ENCODE measurements at places on chromosomes 4 and X. TPM values are rescaled to one million over a fixed set of nuclear protein-coding genes. Genes with fewer than 3 reads are reported as not detected.

DNA sequence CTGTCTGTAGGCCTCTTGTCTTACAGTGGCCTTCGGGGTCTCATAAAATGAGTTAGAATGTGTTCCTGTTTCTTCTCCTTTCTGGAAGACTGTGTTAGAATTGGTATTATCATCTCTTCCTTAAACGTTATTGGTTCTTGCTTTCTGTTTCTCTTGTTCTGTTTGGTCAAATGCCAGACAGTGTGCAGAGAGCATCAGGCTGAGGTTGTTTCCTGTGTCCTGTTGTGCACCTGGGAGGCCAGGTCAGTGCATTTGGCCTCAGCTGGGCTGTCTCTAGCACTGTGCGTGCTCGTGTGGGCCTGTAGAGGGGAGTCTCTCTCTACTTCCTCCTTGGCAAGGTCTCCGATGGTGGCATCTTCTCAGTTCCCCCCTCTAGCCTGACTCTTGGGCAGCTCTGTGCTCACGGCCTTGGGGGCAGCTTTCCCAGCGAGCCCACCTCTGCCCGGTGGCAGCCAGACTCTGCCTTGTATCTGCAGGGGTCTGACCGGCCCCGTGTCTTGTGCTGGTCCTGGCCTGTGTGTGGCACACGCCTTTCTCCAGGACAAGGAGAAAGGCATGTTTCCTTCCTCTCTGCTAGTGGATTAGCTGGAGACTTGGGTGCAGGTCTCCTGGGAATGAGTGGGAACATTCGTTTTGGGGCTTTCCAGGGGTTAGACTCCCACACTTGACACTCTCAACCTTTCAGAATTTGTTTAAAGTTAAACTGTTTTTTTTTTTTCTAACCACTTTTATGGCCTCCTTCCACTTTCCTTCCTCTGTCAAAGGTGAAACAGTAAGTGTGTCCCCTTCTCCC lies 62.3 kb downstream of the FAM193A start:
- peaks cover 71% of the 10 kb centered on the region for H3K4me1 ChIP-seq
- peaks cover 5% of the 10 kb centered on the region for H3K36me3 ChIP-seq
- H3K27ac ChIP-seq: peak overlapping the region; percentile 98
- no peak for DNase-seq
- peak overlapping the region; percentile 28 for H3K4me3 ChIP-seq

The HNRNPDL gene
- 361 TPM for total RNA-seq

- peaks cover 31% of the 10 kb centered on the region for H3K36me3 ChIP-seq
- H3K27me3 ChIP-seq: peaks cover 70% of the 10 kb centered on the region
- peak; percentile 58 for DNase-seq
- no peak overlapping the region for H3K27ac ChIP-seq
- peak overlapping the region; percentile 85 for H3K4me3 ChIP-seq
Observed at GRCh38 chr4:10456595-10457254, 501 bp downstream of the ZNF518B start.

The PPP2R2C gene
- 9.4 TPM for total RNA-seq

GRCh38 chrX:51866210-51866609 lies 27.2 kb upstream of the MAGED1 start:
- H3K4me1 ChIP-seq: peaks cover 10% of the 10 kb centered on the region
- peaks cover 4% of the 10 kb centered on the region for H3K36me3 ChIP-seq
- no peak overlapping the region for H3K27ac ChIP-seq

- H3K4me1 ChIP-seq: peaks cover 16% of the 10 kb centered on the region
- H3K4me3 ChIP-seq: no peak overlapping the region
- DNase-seq: no peak
- peaks cover 2% of the 10 kb centered on the region for H3K27me3 ChIP-seq
Observed at GRCh38 chr4:24243641-24244040, 340.7 kb downstream of the DHX15 start.

The PLP1 gene
- total RNA-seq: 29.5 TPM

- DNase-seq: no peak
- H3K36me3 ChIP-seq: no peaks in the 10 kb centered on the region
- 0 out of 2 replicates have a peak overlapping the region, but pooled peaks have one; percentile 20 for H3K27ac ChIP-seq
- peaks cover 43% of the 10 kb centered on the region for H3K4me1 ChIP-seq
Observed at GRCh38 chr4:139859876-139860275, 194.3 kb downstream of the MGST2 start.

DNA sequence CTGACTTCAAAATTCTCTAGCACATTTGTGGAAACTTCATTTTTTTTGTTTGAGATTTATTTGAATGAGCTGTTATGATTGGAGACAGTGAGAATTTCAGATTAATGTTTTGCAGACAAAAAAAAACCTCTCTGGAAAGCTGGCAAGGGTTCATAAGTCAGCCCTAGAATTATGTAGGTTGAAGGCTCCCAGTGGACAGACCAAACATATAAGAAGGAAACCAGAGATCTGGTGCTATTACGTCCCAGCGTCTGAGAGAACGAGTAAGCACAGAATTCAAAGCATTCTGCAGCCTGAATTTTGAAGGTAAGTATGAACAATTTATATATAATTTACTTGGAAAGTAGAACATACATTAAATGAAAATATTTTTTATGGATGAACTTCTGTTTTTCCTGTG lies at the start of gene AGTR2:
TSS of gene AGTR2 (plus strand) at position 234 of the 400 bp plus-strand sequence. CDS start 1,537 bp downstream, outside the sequence.
- no peaks in the 10 kb centered on the region for H3K4me1 ChIP-seq
- no peaks in the 10 kb centered on the region for H3K27me3 ChIP-seq
- no peak within 1 kb of the TSS for H3K4me3 ChIP-seq
- no peaks in the 10 kb centered on the region for H3K36me3 ChIP-seq
- H3K27ac ChIP-seq: no peak within 1 kb of the TSS
- no peak for DNase-seq

- H3K36me3 ChIP-seq: no peaks in the 10 kb centered on the region
- DNase-seq: no peak
- H3K27ac ChIP-seq: no peak overlapping the region
- H3K4me1 ChIP-seq: no peaks in the 10 kb centered on the region
- no peaks in the 10 kb centered on the region for H3K27me3 ChIP-seq
Observed at GRCh38 chr4:88419874-88420273, 37.0 kb upstream of the HERC5 start.

- no peaks in the 10 kb centered on the region for H3K27me3 ChIP-seq
- H3K36me3 ChIP-seq: no peaks in the 10 kb centered on the region
- peaks cover 35% of the 10 kb centered on the region for H3K4me1 ChIP-seq
- no peak overlapping the region for H3K4me3 ChIP-seq
- no peak for DNase-seq
- H3K27ac ChIP-seq: no peak overlapping the region
Observed at GRCh38 chr4:165461159-165461821, 82.5 kb downstream of the CPE start.

DNA sequence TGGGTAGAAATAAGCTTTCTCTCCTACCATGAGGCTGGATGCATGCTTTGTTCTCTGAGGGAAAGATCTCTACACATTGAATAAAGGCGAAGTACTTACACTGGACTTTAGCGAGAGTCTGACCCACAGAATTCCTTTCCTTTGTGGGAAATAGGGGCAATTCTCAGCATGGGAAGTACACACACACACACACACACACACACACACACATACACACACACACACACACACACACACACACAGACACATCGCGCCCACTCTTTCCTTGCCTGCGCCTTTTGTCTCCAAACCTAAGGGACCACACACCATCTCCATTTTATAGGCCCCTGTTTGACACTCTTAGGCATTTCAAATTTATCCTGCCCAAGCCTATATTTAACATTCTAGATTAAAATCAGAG lies 83.8 kb downstream of the LUZP4 start:
- H3K27me3 ChIP-seq: no peaks in the 10 kb centered on the region
- H3K36me3 ChIP-seq: no peaks in the 10 kb centered on the region
- no peak for DNase-seq

- H3K27ac ChIP-seq: no peak overlapping the region
- no peaks in the 10 kb centered on the region for H3K4me1 ChIP-seq
- H3K4me3 ChIP-seq: no peak overlapping the region
- DNase-seq: no peak
Observed at GRCh38 chrX:55120761-55121358, 32.0 kb downstream of the PAGE2 start.

The P2RY10 gene
- not detected for total RNA-seq

The HSFX1 gene
- 0.85 TPM for total RNA-seq

The NHSL2 gene
- 8.1 TPM for total RNA-seq

DNA sequence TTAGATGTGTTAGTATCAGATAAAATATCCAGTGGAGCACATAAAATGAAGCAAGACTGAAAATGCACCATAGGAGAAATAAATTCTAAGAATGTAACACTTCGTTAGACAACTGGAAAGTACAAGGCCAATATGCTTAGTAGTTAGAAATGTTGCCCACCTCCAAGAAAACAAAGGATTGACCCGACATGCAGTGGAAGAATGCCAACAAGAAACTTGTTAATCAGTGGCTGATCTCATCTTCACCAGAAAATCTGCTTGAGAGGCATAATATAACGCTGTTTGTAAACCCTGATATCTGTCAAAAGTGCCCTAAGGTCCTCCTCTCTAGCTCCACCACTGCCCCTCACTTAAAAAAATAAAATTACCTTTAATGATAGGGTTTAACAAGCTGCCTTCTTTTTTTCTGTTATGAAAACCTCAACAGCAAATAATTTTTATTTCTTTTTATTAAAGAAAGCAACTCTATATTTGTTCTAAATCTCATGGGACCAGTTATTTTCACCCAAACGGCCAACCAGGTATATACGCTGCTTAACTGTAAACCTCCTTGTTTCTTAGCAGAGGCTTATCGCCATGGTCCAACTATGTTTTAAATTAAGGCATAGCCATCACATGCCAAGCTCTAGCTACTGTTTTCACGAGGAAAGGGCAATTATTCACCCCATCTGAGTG lies 1.8 kb downstream of the RASGEF1B start:
- peaks cover 18% of the 10 kb centered on the region for H3K27me3 ChIP-seq
- no peak overlapping the region for H3K27ac ChIP-seq
- no peak for DNase-seq
- no peaks in the 10 kb centered on the region for H3K36me3 ChIP-seq
- peak overlapping the region; percentile 78 for H3K4me3 ChIP-seq
- peaks cover 54% of the 10 kb centered on the region for H3K4me1 ChIP-seq

DNA sequence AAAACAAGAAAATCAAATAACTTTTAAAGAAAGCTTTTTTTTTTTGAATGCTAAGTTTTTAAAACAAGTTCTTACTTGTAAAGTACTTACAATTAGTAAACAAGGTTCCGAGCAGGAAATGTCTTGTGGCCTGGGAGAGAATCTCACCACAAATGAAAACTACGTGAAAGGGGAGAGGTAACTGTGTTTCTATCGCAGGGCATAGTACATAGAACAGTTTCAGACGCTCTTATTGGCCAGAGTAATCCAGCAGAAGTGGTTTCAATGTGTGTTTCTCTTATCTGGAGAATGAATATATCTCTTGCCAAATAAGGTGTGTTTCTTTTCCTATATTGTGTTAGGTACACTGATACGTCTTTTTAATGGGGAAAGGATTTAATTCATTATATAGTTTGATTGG lies at the start of gene PLAC8:
TSS of gene PLAC8 (minus strand) at position 154 of the 400 bp plus-strand sequence. CDS start 6,808 bp downstream, outside the sequence.
- H3K27me3 ChIP-seq: peaks cover under 1% of the 10 kb centered on the region
- no peak within 1 kb of the TSS for H3K4me3 ChIP-seq
- no peaks in the 10 kb centered on the region for H3K36me3 ChIP-seq
- no peak for DNase-seq

DNA sequence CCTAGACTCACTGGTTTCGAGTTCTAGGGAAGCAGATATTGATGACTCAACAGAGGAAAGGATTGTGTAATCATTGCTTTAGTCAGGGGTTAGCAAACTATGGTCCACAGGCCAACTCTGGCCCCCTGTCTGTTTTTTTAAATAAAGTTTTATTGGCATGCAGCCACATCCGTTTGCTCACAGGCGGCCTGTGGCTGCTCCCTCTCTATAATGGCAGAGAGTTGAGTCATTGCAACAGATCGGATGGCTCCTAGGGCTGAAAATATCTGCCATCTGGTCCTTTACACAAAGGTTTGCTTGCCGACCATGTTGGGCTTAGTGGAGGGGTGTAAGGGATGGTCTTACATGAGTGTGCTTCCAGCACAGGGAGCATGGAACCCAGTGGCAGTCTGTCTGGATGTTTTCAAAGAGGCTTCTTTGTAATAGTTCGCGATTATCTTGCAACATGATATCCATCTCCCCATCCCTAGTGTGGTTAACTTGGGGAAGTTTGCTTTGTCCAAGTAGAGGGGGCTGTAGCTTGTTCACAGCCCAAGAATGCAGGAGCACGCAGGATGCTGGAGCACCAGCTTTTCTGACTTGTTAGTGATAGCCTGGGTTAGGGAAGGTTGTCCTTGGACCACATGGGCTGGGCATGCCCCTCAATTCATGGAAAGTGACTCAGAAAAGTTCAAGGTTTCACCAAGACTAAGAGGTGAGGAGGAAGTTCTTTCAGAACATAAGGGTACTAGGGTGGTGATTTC lies 59.3 kb upstream of the CLDN34 start:
- peaks cover 24% of the 10 kb centered on the region for H3K4me1 ChIP-seq
- H3K27me3 ChIP-seq: no peaks in the 10 kb centered on the region
- DNase-seq: no peak
- no peak overlapping the region for H3K4me3 ChIP-seq
- H3K36me3 ChIP-seq: no peaks in the 10 kb centered on the region
- peak overlapping the region; percentile 45 for H3K27ac ChIP-seq

- no peak for DNase-seq
- no peaks in the 10 kb centered on the region for H3K36me3 ChIP-seq
- H3K4me3 ChIP-seq: no peak overlapping the region
Observed at GRCh38 chr4:159297091-159297490, 194.2 kb downstream of the RAPGEF2 start.

The ETDA gene
- not detected for total RNA-seq

DNA sequence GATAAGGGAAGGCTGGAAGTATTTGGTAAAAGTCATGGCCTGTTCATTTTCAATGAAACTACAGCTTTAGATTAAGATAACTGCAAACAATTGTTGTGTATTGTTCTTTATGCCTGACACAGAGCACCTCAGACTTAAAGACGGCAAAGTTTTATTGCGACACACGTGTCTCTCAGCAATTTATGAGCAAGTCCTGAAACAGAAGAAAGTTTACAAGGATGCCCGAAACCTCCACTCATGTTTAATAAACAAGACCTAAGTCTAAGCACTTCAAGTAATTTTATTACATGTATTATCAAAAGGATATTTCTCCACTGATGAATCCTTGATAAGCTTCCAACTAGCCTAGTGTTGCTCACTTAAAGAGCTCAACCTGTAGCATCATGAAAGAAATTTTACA lies 51.0 kb downstream of the DHX15 start:
- H3K4me3 ChIP-seq: no peak overlapping the region
- no peak for DNase-seq
- H3K27me3 ChIP-seq: no peaks in the 10 kb centered on the region
- peaks cover 65% of the 10 kb centered on the region for H3K36me3 ChIP-seq
- peak overlapping the region; percentile 73 for H3K27ac ChIP-seq
- peaks cover 21% of the 10 kb centered on the region for H3K4me1 ChIP-seq

DNA sequence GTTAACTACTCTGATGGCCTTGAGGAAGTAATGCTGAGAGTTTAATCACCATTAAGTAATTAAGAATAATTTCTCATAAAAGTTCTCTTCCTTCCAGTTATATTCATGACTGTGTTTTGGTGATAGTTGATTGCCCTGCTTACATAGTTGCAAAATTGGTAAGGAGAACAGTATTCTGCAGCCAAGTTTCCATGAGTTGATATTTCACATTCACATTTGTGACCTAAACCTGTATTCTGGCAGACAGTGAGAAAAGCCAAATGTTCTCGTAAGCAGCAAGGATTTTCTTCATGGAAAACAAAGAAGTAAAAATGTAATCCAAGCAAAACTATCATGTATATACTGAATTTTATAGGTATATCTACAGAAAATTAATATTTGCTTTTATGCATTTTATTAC lies 187.8 kb upstream of the NUDT6 start:
- H3K4me1 ChIP-seq: 0 out of 2 replicates have a peak, but pooled peaks cover 5% of the 10 kb centered on the region
- no peak overlapping the region for H3K4me3 ChIP-seq
- no peaks in the 10 kb centered on the region for H3K36me3 ChIP-seq
- no peaks in the 10 kb centered on the region for H3K27me3 ChIP-seq
- no peak for DNase-seq

GRCh38 chrX:134603806-134604700 lies 54.2 kb downstream of the PLAC1 start:
- no peak overlapping the region for H3K4me3 ChIP-seq
- H3K36me3 ChIP-seq: no peaks in the 10 kb centered on the region
- no peak overlapping the region for H3K27ac ChIP-seq
- peaks cover 12% of the 10 kb centered on the region for H3K4me1 ChIP-seq

The RRH gene
- not detected for total RNA-seq

Data from WTC11 (cell line).